ENCODE measurements at places on chromosomes 13 and 19.

GRCh38 chr19:28652765-28653164, 560.2 kb downstream of the UQCRFS1 start:
- no peak for DNase-seq

DNA sequence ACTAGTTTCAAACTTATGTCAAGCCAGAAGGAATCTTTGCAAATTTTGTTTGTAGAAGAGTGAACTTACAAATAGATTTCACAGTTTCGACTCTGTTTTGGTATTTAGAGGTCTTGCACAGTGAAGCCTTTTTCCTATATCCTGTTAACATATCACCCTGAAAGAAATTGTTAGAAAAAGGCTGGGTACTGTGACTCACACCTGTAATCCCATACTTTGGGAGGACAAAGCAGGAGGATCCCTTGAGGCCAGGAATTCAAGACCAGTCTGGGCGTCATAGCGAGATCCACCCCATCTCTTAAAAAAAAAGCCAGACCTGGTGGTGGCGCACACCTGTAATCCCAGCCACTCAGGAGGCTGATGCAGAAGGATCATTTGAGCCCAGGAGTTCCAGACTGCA, 224.0 kb downstream of the GGACT start:
- no peak for DNase-seq

DNA sequence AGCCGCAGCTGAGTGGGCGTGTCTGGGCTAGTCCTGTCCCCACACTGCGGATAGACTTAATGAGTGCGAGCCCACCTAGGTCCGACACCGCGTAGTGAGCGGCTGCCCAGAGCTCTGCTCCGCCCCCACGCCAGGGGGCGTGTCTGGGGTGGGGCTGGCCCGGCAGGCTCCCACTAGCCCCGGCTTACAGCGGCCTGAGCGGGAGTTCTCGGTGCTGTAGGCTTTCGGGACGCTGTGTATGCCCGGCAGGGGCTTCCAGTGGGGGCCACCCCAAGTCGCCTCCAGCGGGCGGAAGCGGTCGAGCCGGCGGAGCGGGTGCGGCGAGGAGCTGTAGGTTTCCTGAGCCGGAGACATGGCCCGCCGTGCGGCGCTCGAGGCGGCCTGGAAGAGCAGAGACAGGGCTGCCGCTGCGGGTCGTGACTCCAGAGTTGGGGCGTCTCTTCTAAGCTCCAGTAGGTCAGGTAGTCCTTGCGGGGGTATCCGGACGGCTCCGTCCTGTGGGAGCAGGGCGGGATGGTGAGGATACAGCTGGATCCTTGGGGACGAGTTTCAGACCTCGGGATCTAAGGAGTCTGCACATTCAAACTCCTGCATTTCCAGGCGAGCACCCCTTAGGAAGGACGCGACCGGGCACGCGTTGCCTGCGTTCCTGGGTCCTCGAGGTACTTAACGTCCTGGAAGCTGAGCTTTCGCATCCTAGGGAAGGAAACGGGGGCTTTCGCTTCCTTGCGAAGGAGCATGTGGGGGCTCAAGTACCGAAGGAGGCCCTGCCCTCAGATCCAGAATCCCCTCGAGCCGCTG, 1.2 kb downstream of the CGB7 start:
- DNase-seq, result no peak

DNA sequence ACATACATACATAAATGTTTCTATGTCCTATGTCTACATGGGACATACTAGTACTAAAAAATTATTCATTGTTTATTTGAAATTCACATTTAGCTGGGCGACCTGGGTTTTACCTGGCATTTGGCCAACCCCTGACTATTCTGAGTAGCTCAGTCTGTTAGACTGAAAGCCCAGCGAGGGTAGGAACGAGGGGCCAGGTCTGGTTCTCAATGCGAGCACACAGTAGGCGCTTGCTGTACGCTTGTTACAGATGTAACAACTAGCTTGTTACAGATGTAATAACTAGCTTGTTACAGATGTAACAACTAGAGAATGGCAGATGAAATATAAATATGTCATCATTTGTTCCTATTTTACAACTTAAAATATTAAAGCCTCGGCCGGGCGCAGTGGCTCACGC, 920 bp upstream of the ANO8 start:
- no peak for DNase-seq

- DNase-seq, result no peak
Observed at GRCh38 chr13:93472814-93473296, 246.2 kb downstream of the GPC6 start.

DNA sequence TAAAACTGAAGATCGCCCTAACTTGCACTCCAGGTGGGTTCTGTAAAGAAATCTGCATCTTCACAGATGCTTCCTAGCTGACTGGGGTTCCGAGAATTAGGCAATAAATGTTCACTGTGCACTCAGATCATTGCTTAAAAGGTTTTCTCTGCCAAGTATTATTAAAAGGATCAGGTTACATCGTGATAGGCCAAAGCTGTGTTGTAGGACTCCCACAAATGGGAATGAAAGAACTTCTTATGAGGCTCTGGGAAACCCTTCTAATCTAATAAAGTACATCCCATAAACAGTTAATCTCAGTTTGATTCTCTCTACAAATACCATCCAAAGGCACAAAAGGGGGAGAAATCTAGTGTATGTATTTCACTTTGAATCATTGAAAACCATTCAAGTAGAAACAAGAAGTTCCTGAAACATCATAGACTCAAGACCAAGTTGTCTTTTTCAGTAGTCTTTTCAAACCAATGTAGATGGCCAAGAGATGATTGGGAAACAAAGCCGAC, 7.1 kb upstream of the POU4F1 start:
- DNase-seq, result no peak

GRCh38 chr13:39370554-39370953, 232.4 kb downstream of the LHFPL6 start:
- DNase-seq, result no peak

DNA sequence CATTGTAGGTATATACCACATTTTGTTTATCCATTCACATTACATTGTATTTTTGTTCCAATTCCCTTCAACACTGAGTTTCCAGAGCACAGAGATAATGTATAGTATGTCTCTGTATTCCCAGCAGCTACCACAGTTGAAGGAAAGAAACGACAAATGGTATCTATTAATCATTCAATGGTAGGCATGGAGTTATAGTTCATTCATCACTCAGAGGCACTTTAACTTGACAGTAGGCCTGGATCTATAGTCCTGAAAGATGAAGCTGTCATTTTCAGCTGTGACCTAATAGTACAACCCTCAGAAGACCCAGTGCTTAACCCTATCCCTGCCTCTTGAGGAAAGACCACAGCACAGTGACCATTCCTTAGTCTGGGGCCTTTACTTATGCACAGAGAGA, 163.0 kb upstream of the TMTC4 start:
- no peak for DNase-seq

DNA sequence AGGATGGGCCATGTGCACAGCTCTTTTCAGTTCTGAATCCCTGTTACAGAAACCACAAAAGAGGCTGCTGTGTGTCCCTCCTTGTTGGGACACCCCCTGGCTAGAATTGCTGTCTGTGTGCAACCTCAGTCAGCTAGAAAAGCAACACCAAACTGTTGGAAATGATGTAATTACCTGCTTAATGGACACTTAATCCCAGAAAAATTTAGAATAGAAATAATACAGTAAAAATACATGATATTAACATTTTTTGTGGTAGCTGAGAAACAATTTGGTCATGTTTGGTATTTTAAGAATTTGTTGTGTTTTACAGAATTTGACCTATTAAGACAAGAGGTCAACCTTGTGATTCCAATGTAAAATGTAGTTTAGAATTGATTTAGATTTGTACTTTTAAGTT, 46.8 kb downstream of the FAM124A start:
- DNase-seq, result no peak

GRCh38 chr13:25978961-25979360, 72.9 kb downstream of the SHISA2 start:
- no peak for DNase-seq

Data from nucleus accumbens (tissue), 56 donors.